NCI-H1105 (cell line): ENCODE measurements at places on chromosomes 11 and 22.

GRCh38 chr11:113398669-113399430 is 11.3 kb downstream of the ANKK1 start:
- DNase-seq: no peak

GRCh38 chr11:34234086-34234740 is 123.6 kb downstream of the ABTB2 start:
- DNase-seq: no peak

GRCh38 chr11:548700-549603 is 11.6 kb downstream of the LMNTD2 start:
- DNase-seq: no peak

GRCh38 chr11:20337526-20338154 is 25.9 kb upstream of the HTATIP2 start:
- DNase-seq: peak; percentile 61

- DNase-seq: no peak
Measured at GRCh38 chr11:43556612-43557375, 123.7 kb upstream of the HSD17B12 start.

GRCh38 chr11:14793546-14793945 is 98.5 kb downstream of the CYP2R1 start:
- no peak for DNase-seq

DNA sequence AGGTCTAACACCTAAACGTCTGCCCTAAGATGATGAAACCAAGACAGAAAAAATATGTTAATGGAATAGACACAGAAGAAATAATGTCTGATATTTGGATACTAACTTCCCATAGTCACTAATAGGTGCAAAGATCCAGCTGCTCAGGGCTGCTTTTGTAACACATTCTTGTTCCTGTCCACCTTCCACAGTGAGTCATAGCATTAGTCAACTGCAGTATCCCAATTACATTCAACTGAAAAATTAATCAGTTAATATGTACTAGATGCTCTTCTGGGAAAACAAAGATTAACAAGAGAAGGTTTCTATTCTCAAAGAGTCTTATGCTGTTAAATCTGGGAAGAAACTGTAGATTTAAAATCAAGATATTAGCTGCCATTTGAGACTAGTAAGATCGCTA is 47.6 kb downstream of the HEPHL1 start:
- no peak for DNase-seq

- no peak for DNase-seq
Measured at GRCh38 chr11:98630736-98631135, 390.0 kb upstream of the CNTN5 start.
